Endothelial cell of umbilical vein (primary cell): ENCODE measurements at places on chromosomes 13 and 19.

DNA sequence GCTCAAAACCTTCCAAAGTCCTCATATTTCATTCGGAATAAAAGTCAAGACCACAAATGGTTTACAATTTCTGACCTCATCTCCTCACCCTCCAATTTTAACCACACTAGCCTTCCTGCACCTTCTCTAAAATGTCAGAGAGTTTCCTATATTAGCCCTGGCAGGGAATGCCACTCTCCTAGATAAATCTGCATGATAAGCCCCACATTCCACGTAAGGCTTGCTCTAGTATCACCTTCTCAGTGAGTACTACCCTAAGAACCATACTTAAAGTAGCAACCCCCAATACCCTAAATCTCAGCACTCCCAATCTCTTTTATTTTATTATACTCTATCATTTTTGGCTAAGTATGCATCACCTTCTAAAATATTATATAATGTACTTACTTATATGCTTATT, 100.5 kb upstream of the SLITRK5 start:
- no peak for DNase-seq

DNA sequence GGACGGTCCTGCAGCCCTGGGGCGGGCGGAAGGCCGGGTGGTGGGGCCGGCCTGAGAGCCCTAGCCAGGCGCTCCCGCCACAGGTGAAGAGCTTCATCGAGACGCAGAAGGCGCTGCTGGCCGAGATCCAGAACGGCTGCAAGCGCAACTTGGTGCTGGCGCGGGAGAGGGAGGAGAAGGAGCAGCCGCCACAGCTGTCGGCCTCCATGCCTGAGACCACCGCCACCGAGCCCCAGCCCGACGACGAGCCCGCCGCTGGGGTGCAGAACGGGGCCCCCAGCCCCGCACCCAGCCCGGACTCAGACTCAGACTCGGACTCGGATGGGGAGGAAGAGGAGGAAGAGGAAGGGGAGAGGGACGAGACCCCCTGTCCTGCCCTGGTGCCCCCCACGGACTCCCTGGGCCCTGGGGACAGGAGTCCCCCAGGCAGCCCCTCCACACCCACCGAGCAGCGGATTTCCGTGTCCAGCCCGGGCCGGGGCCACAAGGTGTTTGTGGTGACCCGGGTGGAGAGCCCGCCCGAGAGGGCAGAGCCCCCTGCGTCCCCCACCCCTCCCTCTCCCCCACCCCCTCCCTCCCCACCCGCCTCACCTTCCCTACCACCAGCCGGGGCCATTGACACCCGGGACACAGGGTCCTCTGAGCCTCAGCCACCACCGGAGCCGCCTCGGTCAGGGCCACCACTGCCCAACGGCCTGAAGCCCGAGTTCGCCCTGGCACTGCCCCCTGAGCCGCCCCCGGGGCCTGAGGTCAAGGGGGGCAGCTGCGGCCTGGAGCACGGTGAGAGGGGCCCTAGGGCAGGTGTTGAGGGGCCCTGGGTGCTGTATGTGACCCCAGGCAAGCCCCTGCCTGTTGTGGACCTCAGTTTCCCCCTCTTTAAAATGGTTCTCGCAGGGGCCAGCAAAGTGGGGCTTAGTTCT, 15.3 kb downstream of the NKPD1 start:
- DNase-seq, result no peak

- no peak for DNase-seq
Observed at GRCh38 chr13:77114271-77114670, 87.3 kb upstream of the FBXL3 start.

- DNase-seq, result no peak
Observed at GRCh38 chr13:99119656-99120055, 81.0 kb upstream of the UBAC2 start.

DNA sequence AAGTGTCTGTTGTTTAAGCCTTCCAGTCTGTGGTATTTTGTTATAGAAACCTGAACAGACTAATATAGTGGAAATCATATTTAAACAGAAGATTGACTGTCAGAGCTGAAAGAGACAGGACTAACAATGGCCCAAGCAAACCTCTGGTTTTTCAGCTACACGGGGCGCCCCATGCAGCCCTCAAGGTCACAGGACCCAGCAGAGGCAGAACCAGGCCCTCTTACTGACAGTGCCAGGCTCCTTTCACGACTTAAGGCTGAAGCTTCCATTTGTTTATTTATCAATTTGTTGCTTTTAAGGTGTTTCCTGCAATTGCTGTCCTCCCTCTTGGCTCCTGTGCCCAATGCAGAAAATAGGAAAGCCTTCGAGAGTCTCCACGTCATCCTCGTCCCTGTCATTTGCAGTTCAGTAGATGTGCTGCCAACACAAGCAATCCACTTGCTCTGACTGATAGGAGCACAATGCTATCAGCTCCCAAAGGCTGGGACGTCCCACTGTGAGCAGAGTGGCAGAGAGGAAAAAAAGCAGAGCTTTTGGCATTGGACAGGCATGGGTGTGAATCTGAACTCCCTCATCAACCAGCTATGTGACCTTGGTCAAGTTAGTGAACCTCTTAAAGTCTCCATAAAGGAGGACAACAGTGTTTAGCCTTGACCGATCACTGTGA, 10.5 kb upstream of the SLC7A1 start:
- DNase-seq, result no peak

- DNase-seq, result no peak
Observed at GRCh38 chr13:110365876-110366275, 58.8 kb downstream of the COL4A2 start.

- DNase-seq, result peak; percentile 72
Observed at GRCh38 chr19:47729468-47729798, 15.9 kb upstream of the NOP53 start.

DNA sequence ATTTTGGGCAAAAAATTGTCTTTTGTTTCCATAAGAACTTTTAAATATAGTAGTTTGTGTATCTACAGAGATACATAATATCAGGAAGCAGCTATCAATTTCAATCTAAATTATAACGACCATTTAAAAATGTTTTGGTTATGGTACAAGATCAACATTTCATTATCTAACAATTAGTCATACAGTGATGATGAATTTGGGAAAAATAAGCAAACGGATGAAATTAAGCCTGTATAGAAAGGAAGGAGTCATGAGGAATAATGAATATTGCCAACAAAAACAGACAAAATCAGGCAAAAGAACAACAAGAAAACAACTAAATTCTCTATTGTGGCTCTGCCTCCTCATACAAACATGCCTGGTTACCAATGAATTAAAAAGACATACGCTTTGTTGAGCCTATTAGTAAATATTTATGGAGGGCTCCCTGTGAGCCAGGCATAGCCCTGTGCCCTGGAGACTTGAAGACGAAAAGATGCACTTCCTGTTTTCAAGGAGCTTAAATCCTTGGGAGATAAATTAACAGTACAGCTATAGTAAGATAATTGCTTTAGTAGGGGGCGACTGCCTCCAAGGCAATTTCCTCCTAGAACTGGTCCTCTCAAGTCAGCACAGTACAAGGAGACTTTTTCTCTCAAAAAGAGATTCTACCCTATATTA, 73.0 kb downstream of the NALCN start:
- peak; percentile 40 for DNase-seq

DNA sequence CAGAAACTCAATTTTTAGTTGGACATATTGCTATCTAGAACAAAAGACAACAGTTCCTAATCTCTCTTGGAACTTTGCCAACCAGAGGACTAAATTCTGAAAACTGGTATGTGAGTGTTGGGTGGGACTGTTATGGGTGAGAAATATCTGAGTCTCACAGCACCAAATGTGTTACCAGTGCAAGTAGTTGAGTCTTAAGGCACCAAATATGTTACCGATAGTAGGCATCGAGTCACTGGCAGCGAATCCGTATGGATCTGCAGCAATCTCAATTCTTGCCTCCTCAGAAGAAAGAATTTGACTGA, 575.2 kb downstream of the DACH1 start:
- no peak for DNase-seq

- DNase-seq, result peak; percentile 56
Observed at GRCh38 chr13:79745081-79745480, 264.1 kb downstream of the NDFIP2 start.

- peak; percentile 74 for DNase-seq
Observed at GRCh38 chr13:94712812-94713560, 641 bp upstream of the SOX21 start.

DNA sequence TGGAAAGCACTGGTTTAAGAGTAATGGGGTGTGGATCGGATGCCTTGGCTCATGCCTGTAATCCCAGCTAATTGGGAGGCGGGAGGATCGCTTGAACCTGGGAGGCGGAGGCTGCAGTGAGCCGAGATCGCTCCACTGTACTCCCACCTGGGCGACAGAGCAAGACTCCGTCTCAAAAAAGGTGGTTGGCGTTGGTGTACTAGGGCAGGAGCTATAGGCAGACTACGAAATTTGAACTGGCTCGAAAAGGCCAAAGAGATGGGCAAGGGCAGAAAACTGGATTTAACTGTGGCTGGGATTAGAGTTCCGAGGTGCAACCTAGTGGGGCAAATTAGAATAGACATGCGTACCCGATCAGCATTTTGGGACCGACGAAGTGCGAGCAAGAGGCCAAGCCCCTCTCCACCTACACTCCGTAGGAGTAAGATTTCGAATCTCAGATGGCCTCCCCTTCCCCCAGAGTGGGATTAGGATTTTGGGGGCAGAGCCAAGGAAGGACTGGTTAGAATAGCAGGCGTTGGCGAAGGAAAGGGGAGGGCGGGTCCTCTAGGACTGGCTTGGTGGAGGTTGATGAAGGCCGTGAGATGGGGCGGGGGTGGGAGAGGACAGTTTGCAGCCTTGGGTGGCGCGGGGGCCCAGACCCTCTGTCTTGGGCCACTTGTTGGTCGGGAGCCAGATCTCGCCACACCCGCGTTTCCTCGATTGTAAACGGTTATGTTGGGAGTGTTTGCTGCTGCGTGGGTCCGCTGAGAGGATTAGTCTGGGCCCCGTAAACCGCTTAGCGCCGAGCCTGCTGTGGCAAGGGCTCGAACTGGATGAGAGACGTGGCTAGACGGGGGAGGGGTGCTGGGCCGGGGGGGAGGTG, 2.0 kb upstream of the INAFM1 start:
- no peak for DNase-seq

GRCh38 chr19:33290956-33291622, 11.2 kb downstream of the CEBPA start:
- DNase-seq, result no peak

DNA sequence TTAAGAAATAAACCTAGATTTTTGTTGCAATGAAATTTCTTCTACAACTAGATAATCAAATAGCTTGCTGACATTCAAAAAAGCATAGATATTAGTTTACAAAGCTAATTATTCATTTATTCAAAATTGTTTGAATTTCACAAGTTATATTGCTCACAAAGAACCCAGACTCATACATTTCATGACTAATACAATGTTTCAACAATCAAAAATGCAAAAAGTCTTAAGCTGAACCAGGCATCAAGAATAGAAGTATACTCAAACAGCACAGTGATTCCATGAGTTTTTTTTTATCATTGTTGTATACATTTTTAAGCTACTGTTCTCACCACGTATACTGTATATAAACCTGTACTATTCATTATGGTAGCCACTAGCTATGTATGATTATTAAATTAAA, 51.0 kb downstream of the DIAPH3 start:
- DNase-seq, result no peak

DNA sequence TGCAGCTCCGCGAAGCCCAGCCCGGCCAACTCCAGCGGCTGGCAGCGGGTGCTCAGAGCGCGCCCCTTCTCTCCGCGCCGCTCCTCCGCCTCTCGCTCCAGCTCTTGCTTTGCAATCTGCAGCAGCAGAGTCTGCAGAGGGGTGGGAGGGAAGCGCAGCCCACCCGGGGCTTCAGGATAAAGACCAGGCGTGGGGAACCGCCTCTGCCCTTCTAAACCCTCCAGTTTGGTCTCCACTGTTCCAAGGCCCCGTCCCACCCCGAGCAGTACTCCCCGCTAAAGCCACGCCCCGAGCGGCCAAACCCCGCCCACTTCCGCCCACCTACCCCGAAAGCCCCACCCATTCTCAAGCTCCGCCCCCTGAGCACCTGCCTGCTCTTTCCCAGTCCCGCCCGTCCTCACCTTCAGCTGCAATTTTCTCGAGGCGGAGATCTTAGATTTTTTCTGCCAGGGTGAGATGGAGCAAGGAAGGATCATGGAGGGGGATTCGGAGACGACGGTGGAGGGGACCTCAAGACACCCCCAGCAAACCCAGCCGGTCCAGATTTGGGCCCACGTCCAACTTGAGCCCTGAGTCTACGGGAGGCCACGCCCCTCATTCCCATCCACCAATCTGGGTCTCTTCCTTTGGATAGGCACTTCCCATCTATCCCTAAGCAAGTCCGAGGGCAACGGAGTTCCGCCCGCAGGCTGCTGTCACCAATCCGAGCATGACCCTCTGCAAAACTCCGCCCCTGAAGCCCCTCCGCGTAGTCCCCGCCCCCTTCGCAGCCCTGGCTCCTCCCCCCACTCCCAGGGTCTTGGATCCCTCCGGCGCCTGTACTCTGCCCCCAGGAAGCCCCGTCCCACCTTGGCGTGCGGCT, 1.1 kb downstream of the TNNI3 start:
- DNase-seq, result no peak

DNA sequence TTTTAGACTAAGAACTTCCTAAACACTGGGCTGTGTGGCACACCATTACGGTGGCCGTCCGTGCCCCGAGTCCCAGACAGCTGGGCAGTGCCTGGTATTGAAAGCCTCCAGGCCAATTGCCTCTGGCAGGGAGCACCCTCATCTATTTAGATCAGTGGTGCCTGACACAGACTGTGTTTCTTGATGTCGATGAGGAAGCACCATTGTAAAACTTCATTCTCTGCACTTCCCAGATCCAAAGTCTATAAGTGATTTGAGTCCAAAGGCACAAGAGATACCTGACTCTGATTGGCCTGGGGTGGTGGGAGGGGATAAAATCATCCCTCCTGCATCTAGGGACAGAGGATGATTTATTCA, 8.5 kb upstream of the STK24 start:
- no peak for DNase-seq

GRCh38 chr19:47022140-47022536, 2.5 kb downstream of the NPAS1 start:
- no peak for DNase-seq

DNA sequence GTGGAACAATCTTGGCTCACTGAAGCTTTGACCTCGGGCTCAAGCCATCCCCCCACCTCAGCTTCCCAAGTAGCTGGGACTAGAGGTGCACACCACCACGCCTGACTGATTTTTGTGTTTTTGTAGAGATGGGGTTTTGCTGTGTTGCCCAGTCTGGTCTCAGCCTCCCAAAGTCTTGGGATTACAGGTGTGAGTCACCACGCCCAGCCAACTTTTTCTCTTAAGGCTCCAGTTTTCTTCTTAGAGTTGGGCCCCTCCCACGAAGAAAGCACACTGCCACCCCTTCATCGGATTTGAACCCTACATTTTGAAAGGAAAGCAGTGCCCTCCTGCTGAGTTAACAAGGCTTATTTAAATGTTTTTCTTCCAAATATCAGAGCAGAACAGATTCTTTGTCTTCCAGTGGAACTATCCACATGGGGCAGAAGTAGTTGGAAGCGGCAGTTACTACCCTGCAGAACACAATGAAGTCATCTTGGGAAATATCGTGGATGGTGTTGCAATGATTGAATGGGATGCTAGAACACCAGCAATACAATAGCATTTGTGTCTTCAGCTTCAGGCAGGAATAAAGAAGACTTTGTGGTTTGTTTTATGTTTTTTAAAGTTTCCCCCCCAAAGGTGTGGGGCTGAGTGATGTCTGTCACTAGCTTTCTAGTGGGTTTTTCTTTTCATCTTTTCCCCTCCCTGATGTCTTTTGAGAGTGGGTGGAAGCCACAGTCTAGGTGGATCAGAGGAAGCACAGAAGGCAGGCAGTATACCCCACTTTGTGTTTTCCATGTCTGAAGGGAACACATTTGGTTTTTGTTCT, 8.9 kb downstream of the ACTN4 start:
- DNase-seq, result no peak

- DNase-seq, result no peak
Observed at GRCh38 chr13:85603735-85604134, 195.5 kb downstream of the SLITRK6 start.

- peak; percentile 30 for DNase-seq
Observed at GRCh38 chr13:77184455-77184854, 142.4 kb downstream of the MYCBP2 start.
